ENCODE measurements at places on chromosomes 11 and 22. TPM values are rescaled to one million over a fixed set of nuclear protein-coding genes. Genes with fewer than 3 reads are reported as not detected.

Gene RIN1
- 6.5 TPM for total RNA-seq

Gene UBQLN3
- total RNA-seq: 0.22 TPM

DNA sequence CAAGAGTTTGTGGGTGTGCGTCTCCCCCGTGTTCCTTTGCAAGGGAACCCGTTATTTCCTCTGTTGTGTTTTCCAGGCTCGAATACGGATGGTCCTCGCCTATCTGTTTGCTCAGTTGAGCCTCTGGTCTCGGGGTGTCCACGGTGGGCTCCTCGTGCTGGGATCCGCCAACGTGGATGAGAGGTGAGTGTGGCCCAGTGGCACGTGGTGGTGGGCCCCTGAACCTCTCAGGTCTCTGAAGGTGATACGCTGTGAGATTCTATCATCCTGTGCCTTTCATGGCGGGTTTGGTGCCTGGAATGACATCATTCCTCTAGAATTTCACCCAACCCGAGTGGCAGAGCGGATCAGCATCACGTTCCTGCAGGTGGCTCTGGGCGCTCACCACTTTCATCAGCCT, 32.5 kb downstream of the NADSYN1 start:
- peak; percentile 55 for DNase-seq

Gene CLNS1A
- total RNA-seq: 64.2 TPM

Gene SERHL2
- 1.00 TPM for total RNA-seq

GRCh38 chr11:108945341-108945740, 280.5 kb downstream of the DDX10 start:
- no peak for DNase-seq

Gene GGTLC3
- total RNA-seq: not detected

- DNase-seq: no peak
These were observed 663.8 kb upstream of the API5 start for GRCh38 chr11:42647993-42648392.

DNA sequence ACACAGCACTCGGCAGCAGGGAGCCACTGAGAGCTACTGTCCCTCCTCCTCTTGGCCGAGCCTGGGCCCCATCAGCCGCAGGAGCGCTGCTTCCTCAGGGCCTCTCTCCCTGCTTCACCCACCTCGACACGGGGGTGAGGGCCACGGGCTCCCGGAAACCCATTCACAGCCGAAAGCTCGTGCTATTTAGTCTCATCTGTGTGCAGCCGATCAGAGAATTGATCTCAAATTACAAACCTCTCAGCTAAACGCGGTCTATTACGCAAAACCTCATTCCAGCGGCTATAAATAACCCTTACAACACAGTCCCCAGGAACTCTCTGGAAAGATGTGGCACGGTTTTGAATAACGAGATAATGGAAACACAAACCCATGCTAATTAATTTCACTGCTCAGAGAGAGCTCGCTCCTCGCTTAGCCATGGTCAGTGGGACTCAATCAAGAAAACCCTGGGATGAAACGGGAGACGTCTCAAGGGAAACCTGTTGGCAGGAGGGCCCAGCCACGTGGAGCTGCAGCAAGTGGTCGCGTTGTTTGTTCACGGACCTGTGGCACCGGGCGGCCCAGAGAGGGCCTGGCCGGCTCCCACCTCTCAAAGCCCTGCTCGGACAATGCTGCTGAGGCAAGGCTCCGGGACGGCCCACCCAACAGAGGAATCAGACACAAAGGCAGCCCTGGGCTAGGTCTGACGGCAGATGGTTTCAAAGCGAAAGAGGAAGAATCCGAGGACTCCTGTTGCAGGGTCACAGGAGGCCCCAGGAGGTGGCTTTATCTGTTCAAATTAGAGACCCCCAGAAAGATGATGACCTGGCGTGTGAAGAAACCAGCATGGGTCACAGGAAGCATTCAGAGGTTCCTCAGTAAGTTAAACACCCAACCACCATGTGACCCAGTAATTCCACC, 210.5 kb downstream of the CTTN start:
- no peak for DNase-seq

DNA sequence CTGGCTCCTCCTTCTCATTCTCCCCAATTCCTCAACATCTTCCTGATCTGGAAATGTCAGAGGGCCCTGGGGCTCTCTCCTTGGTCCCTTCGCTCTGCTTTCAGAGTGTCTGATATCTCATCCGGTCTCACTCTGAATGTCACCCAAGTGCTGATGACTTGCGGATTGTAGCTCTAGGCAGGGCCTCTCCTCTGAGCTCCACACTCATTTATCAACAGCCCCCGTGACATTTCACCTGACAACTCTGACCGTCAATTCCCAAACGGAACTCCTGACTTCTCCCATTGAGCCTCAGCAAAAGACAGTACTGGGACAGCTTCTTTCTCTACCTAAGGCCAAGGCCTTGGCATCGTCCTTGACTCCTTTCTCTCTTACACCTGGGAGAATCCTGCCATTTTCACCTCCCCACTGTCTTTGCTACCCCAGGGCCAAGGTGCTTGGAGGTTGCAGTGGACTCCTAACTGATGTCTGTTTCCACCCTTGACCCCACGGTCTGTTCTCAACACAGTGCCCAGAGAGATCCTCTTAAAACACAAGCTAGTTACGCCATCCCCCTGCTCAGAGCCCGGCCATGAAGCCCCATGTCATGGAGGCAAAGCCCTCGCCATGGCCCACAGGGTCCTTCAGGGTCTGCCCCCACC, 57.5 kb upstream of the THY1 start:
- DNase-seq: peak; percentile 75

Gene GAL
- total RNA-seq: 1.4 TPM

Gene SLN
- total RNA-seq: not detected

DNA sequence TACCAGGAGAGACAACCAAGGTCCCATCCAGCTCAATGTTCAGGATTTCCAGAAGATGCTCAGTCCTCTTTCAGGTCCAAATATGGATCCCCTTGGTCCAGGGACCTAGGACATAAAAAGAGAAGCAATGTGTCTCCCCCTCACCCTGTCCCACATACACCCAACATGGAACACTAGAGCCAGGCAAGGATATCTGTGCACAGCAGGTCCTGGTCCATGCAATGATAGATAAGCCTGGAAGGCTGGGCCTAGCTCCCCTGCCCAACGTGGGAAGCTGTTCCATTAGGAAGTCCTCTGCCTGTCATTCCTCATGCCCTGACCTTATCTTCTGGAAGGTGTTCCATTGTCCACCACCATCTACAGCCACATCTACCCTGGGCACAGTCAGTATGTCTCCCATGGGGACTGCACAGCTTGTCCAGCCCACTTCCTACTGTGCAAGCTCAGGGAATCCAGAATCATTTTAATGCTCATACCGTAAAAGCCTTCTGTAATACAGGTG, 1434.8 kb downstream of the TBC1D22A start:
- DNase-seq: no peak

DNA sequence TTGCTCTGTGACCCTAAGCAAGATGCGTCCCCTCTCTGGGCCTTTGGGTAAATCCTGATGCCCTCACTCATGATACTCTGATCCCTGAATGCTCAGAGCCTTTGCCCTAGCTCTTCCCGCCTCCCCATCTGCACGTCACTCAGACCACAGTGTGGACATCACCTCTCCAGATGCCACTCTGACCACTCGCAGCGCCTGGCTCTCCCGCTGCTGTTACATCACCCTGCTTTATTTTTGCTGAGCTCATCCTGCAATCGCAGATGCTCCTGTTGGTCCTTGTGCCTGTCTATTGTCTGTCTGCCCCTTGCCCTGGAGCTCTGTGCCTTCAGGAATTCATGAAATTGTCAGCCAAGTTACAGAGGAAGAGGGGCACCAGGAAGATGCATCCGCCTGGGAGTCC, 5.5 kb downstream of the OSM start:
- no peak for DNase-seq

Gene SELENOH
- 101 TPM for total RNA-seq

GRCh38 chr11:68266121-68266891, 5.5 kb downstream of the C11orf24 start:
- DNase-seq: no peak

DNA sequence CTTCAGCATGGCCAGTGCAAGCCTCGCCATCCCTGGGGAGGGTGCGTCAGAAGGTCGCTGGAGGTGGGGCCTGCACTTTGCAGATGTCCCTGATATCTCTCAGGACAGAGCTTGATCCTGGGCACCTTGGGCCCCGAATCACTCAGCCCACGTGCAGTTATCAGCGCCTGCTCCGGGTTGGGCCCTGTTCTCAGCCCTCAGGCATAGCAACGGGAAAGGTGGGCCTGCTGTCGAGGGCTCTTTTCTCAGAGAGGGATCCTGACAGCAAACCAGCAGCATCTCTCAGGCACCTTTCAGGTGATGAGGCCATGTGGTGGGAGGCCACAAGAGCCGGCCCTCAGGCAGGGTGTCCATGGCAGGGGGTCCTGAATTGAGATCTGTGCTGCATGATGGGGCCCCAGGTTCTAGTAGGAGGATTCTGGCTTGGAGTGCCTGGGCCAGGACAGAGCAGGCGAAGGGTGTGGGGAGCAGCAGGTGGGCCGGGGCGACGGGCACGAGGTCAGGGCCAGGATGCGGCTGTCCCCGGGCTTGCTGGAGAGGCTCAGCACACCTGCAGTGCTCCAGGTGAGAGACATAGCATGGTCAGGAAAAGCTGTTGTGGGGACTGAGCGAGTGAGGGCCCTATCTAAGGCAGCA, 280.5 kb downstream of the TBC1D22A start:
- DNase-seq: no peak

GRCh38 chr11:9745411-9746211, 81.7 kb downstream of the SWAP70 start:
- DNase-seq: no peak

GRCh38 chr11:42571878-42572610, 739.8 kb upstream of the API5 start:
- no peak for DNase-seq

- DNase-seq: no peak
These were observed 12.2 kb downstream of the FAT3 start for GRCh38 chr11:92236856-92237255.

- DNase-seq: no peak
These were observed 56.2 kb upstream of the GLYAT start for GRCh38 chr11:58787903-58788302.

GRCh38 chr11:66966351-66966750, 8.2 kb upstream of the PC start:
- no peak for DNase-seq

DNA sequence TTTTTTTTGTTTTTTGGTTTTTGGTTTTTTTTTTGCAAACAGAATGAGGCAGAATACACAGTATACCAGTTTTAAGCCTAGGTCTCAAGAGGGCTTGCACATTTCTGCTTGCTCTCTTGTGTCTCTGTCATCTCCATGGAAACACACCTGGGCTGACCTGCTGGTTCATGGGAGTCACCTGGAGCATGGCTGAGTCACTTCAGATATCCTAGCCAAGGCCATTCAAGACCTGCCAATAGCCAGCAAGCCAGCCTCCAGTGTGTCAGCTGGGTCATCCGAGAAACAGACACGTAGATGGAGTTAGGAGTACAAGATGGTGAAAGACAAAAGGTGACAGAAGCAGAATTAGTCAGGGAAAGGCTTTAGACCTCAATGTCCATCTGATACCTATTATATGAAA, 124.2 kb upstream of the SEZ6L start:
- no peak for DNase-seq

Gene OR52B4
- not detected for total RNA-seq

DNA sequence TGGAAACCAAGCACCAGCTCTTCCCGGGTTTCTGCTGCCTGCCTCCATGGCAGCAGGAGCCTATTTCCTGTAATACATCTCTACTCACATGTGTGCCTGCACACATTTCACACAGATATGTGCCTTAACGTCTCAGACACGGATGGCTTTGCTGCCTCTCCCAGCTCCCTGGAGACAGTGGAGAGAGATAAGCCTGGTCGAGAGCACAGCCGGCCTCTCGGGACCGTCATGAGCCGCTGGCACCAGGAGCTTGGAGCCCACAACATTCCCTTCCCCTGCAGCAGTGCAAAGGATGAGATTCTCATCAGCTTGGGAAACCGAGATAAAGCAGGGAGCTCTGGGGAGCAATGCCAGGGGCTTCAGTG, 587.7 kb downstream of the BRD1 start:
- DNase-seq: no peak

Gene NRGN
- total RNA-seq: 4.0 TPM

Gene CST6
- not detected for total RNA-seq

Gene KRTAP5-11
- total RNA-seq: not detected

DNA sequence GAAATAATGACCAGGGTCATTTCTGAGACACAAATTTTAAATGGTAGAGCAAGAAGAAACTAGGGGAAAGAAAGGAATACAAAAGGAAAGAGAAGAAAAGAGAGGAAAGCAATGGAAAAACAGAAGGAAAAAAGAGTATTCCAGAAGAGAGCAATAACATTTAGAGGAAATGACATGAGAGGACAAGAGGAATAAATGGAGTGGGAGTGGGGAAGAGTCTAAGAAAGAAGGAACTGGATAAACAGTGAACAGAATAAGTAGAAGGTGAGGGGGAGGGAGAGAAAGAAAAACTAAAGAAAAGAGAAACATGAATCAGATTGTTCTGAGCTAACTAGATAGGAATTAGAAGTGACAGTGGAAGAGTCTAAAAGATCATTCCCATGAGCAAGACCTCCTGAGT, 28.4 kb downstream of the PRDM10 start:
- no peak for DNase-seq

- no peak for DNase-seq
These were observed 3.6 kb downstream of the OR8B4 start for GRCh38 chr11:124421043-124421442.

GRCh38 chr11:36729825-36730224, 131.8 kb upstream of the RAG2 start:
- no peak for DNase-seq

GRCh38 chr22:48239461-48240147, 1477.2 kb downstream of the TBC1D22A start:
- no peak for DNase-seq

DNA sequence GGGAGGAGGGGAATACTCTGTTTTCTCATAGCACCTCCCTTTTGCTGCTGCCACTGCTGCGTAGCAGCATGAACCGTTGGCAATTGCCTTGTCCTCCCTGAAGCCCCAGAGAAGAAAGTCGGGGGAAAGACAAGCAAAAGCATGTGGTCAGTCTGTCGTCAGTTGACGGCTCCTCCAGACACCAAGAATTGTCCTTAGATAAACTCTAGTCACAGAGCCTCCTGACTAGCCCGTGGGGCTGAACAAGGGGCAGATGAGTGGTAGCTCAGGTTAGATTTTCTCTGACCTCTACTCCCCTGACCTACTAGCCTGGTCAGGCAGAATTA, 126.4 kb upstream of the HSD17B12 start:
- no peak for DNase-seq

Gene TEX54
- total RNA-seq: not detected

Gene SGSM1
- total RNA-seq: 0.16 TPM

- peak; percentile 83 for DNase-seq
These were observed 27.4 kb upstream of the CBX7 start for GRCh38 chr22:39179841-39180335.

GRCh38 chr11:45045683-45046471, 95.2 kb upstream of the TP53I11 start:
- DNase-seq: no peak

Gene RFPL3
- not detected for total RNA-seq

- no peak for DNase-seq
These were observed 51.1 kb downstream of the LIF start for GRCh38 chr22:30195245-30196140.
